ENCODE measurements at places on chromosomes 7 and 10.

GRCh38 chr7:66304536-66304935, 99.4 kb downstream of the TPST1 start:
- DNase-seq: no peak

- no peak for DNase-seq
Observed at GRCh38 chr10:79434223-79434687, 11.2 kb downstream of the ZCCHC24 start.

DNA sequence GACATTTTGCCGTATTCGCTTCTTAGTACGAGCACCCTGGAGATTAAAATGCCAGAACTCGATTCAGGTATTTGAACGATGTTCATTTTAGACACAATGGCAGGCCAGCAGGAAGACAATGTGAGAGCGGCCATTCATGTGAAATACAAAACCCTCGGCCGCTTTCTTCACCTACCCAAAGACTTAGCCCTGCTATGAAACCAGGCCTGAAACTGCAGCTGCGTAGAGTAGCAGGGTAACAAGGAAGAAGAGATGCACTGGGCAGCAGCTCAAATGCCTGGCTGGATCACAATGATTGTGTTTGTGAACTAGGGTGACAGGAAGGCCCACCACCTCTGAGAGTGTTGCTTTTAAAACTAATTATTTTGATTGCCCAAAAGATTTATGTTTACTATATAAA, 234.8 kb downstream of the TRIL start:
- no peak for DNase-seq

DNA sequence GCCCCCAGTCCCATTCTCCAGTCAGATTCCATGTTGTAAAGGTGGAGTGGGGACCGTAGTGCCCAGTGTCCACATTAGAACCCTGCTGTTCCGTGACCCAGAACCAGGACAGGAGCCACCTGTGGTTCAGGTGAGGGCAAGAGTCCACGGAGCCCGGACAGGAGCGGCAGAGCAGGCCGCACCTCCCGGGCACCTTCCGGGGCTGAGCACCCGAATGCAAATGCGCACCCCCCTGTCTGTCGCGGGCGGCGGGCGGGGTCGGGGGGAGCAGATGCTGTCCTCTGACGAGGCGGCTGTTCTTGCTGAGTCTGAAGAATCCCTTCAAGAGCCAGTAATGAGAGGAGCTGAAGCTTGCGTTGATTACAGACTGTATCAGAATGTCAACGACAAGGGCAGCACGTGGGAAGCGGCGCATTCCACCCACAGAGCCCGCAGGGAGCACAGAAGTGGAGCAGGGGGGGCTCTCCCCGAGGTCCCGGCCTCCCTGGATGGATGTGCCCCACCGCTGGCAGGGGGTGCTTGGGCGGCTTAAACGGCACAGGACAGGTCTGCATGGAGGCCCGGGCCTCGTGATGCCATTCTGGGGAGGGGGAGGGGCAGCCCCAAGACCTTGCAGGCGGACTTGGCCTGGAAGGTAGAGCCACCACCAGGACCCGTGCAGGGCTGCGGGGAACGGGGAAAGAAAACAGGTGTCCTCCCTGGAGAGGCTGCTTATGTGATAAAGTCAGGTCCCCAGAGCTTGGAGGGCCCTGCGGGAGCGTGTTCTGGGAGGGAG, 407.5 kb upstream of the RNF32 start:
- DNase-seq: no peak

DNA sequence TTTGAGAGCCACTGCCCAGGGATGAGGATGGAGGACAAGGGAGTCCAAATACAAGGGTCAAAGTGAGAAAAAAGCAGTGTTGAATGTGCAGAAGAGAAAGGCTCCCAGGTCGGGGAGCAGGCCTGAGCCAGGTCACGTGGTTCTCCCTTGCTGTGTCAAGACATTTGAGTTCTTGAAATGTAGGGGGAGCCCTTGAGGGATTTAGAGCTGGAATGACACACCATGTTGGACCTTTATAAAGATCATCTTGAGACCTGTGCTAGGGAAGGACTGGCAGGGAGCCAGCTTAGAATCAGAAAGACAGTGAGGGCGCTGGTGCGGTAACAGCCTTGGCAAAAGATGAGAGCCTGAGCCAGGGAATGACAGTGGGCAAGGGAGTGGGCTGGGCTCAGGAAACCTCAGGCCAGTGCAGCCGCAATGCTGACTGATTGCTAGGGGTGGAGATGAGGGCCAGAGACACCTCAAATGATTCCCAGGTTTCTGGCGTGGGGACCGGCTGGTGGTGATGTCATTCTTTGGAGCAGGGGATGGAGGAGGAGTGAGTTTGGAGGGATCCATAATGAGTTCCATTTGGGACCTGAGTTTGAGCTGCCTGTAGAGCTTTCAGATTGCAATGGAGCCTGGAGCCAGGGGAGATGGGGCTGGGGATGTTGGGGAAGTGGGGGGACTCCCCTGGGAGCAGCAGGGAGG, 120.1 kb downstream of the PTPN20 start:
- no peak for DNase-seq

DNA sequence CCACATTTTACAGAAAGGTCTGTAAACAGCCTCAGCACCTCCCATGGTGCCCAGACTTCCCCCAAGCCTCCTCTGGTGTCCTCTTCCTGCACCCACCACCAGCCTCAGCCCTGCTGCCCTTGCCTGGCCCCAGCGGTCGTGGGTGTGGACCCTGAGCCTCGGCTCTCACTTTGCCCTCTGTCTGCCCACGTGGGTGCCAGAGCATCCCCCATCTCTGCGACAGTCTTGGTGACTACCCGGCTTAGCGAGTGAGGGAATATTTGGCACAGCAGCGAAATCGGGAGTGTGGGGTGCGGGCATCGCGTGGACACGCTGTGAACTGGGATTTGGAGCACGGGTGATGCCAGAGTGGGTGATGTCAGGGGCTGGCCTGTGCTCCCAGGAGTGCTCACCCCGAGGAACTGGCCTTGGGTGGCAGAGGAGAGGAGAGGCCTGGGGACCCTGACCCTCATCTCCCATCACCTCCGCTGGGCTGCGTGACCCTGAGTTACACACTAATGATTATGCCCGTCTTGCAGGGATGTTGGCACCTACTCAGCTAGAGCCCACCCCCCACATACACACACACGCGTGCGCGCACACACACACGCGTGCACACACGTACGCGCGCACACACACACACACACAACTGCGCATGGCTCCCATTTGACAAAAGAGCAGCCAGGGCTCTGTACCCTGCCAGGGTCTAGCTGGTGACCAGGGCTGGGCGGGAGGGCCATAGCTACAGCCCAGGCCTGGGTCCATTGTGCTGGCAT, 8.7 kb downstream of the ELFN1 start:
- no peak for DNase-seq

GRCh38 chr7:32062150-32062549, 8.1 kb downstream of the PDE1C start:
- DNase-seq: no peak

- DNase-seq: no peak
Observed at GRCh38 chr7:10802526-10802925, 171.1 kb upstream of the PHF14 start.

GRCh38 chr10:126917975-126918908, 13.0 kb downstream of the DOCK1 start:
- no peak for DNase-seq

DNA sequence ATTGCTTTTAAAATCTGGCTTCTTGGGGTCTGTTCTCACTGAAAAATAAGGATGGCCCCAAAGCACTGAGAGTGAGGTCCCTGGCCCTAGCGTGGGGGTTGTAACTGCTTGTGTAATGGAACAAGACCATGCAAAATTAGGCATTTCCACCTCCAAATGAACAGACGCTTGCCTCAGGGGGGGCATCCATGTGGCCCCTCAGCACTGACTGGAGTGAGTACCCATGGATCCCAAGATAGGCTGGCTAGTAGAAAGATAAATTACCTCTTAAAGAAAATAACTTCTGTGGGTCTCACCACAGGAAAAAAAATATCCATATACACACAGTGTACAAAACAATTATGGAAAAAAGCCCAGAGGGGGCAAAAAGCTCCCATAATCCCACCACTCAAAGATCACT, 15.2 kb upstream of the CPA1 start:
- DNase-seq: no peak

DNA sequence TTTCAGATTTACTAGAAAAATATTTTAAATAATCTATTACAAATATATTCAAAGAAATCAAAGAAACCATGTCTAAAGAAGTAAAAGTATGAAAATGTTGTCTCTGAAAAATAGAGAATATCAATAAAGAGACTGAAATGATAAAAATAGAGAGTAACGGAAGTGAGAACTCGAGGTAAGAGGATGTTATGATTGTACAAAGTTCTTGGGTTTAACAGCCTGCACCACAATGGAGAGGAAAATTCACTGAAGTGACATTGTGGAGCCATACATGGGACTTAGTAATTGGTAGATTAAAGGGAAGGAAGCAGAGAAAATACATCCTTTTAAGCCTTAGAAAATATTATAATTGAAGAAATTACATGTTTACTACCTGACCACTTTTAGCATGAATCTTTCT, 77.9 kb downstream of the THSD7A start:
- no peak for DNase-seq

DNA sequence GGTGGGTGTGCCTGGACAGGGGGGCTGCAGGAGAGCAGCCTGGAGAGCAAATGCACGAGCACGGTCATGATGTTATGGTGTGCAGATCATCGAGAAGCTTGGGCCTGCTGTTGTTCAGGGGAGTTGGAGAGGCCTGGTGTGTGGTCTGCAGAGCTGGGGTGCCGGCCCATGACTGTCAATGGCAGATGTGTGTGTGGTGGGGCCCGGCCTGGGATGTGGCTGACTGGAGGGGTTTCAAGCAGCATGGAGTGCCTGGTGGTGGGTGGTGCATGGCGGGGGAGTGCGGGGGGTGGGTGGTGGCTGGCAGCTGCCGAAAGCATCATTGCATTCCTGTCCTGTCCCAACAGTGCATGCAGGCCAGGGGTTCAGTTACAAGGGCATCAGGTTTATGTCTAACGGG, 122.6 kb downstream of the DOCK1 start:
- DNase-seq: no peak

DNA sequence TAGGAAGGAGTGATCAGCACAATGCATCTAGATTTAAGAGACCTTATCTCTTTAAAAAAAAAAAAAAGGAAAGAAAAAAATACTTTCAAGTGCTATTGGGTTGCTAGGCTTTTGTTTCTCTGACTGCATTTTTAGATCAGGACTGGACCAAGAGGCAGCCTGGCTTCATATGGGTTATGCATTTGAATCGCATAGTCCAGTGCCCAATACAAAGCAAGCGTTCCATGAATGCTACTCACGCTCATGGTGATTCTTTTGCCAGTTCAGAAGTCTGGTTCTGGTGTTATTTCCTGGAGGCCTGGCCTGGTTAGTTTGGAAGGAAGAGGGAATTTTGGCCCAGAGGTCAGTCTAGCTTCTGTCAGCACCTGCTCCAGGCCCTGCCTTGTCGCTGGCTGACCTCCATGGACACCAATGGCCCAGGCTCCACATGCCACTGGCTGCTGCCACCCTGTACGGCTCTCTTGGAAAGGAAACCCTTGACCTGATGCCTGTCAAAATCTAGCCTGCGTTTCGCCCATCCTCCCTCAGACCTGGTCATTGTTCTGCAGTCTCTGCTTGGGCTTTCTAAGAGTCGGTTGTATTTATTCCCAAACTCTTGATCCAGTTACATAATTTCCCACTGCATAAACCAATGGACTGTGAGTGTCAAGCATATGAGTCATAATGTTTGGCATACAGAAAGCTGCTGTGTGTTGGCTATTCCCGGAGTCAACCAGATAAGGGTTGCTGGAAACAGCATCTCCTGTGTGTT, 74.3 kb upstream of the MKX start:
- no peak for DNase-seq

DNA sequence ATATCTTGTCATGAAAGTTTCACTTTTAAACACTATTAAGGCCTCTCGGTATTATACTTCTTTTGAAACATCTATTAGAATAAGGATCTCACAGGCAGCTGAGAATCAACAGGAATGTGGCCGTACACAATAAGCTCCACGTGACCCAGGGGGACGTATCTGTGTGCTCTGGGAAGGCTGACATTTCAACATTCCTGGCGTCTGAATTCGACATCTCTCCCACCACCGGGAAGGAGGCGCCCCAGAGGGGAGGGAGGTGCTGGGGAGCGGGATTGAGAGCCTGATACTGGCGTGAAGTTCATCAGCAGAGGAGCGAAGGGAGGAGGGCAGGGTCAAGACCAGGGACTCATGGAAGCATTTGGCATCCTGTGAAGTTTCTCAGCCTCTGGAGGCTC, 401.3 kb downstream of the DNAJB6 start:
- no peak for DNase-seq

DNA sequence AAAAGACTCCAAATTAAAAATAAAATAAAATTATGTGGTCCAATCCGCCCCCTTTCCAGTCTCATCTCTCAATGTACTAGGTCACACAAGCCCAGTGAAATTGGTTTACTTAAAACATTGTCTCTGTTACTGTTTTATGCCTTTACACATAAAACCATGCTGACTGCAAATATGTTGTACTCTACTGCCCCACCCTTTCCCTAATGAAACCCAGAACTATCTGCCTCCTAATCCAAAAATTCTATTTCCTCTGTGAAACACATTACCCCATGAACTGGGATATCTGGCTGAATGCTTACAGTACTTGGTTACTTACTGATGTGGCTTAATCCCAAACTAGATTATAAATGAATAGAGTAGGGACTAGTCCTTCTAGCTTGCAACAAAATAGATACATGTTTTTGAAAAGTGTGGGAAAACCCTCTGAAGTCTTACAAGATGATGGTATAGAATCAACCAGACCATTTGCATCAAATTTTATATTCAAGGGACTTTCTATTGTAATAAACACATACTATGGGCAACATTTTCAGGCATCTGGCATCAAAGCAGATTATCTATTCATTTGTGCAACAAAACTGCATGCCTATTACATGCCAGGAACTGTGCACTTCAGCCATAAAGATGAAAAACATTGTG, 10.0 kb upstream of the KMT2E start:
- no peak for DNase-seq

DNA sequence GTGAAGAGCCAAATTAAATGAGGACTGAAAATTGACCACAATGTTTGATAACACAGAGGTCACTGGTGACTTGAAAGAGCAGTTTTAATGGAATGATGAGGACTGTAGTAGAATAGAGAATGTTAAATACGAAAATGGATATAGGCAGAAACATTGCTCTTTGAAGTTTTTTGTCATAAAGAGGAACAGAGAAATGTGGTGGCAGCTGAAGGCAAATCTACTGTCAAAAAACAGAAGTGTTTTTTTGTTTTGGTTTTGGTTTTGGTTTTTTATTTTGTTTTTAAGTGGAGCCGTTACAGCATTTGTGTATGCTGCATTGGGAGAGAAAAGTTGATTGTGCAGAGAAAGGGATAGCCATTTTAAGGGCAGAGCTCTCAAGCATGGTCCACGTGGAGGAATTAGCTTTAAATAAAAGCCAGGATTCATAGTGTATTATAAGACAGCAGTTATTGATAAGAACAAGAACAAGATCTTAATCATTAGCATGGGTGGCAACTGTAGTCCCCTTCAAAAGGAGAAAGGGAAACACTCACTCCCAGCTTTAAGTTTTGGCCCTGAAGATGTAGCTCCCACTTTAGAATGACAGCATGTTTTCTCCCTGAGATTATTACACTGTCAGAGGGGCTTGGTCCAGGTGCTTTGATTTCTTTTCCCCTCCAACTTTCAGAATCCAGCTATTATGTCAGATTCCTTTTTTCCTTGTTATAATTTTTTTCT, 156.7 kb upstream of the BET1 start:
- no peak for DNase-seq
